ENCODE measurements at places on chromosomes 12 and 14.
A peak's percentile ranks its signal among the peaks of the same experiment; 100 is the strongest.

- DNase-seq: no peak
Measured at GRCh38 chr14:24416254-24416931, 13.1 kb downstream of the CBLN3 start.

DNA sequence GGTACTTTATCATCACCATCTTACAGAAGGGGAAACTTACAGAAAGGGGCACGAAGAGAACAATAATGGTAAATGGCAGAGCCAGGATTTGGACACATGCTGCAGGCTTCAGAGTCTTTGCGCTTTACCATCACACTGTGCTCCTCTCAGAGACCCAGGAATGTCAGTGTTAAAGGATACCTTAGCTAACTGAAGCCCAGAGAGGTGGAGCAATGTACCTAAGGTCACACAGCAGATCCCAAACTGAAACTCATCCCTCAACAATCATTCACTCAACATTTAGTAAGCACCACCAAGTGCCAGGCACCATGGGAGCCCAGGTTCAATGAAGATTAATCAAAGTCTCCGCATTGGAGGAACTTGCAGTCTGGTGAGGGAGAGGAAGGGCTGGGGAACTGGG lies 8.0 kb upstream of the KRT78 start:
- no peak for DNase-seq

- DNase-seq: no peak
Measured at GRCh38 chr14:45916340-45916953, 663.4 kb upstream of the MIS18BP1 start.

GRCh38 chr12:484096-484495 lies 24.4 kb downstream of the B4GALNT3 start:
- DNase-seq: no peak

GRCh38 chr12:74259199-74259598 lies 278.4 kb upstream of the ATXN7L3B start:
- no peak for DNase-seq

DNA sequence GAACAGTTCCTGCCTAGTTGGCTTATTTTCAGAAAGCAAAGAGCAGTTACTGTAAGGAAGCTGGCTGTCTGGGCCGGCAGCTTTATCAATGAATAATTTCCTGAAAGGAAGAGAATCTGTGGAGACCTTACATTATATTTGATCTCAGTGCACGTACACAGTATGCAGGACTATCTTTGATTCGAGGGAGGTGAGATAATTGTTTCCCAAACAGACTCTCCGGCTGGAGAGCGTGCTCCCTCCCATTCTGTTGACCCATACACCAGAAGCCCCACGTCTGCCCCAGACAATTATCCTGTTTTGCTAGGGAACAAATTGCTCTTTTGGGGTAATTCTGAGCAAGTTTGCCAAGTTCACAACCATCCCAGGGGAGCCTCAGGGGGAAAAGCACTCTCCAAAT lies 1115.0 kb downstream of the VRK1 start:
- no peak for DNase-seq

DNA sequence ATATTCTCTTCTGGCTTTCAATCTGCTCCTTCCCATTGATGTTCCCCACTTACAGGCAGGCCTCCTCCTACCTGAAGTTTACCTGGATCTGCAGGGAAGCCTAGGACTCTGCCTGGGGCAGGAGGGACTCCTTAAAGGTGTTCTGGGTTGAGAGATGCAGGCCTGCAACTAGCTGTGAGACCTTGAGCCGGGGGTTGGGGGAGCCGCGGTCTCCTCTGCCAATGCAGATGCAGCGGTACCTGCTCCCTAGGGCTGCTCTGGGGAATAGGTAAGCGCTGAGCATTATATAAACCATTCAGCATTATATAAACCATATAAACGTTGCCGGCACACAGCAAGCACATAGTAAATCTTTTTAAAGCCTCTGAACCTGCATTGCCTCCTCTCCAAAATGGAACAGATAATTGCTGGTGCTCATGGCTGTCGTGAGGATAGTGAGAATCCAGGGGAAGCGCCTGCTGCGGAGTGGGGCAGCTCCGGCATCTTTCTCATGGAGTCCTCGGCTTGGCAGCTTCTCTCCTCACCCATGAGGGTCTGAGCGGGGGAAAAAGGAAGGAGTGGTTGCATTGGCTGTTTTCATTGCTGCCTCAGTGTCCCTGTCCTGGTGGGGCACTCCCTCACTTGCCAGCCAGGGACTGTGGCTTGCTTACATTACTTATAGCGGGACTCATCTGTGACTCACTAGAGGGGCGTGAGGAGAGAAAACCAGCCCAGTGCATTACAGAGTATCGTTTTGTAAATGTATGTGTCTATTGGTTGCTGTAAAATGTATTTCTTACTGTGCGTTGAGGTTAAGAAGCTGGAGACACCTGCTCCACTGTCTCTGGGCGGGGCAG lies 12.5 kb upstream of the KRT80 start:
- peak; percentile 82 for DNase-seq

- peak; percentile 71 for DNase-seq
Measured at GRCh38 chr12:5123921-5124320, 80.2 kb downstream of the KCNA5 start.

DNA sequence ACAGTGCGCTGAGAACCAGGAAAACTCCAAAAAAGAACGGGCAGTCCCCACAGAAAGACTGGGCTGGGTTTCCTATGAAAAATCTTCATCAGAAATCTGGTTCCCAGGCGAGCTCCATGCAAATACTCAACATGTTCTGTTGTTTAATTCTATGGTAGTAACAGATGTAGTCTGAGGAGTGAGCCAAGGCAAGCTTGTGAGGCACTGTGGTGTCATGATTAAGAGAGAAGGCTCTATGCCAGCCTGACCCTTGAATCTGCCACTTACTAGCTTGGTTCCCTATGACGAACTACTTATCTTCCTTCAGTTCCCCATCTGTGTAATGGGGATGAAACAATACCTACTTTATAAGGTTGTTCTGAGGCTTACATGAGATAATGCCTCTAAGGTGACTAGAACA lies 10.7 kb downstream of the POMT2 start:
- no peak for DNase-seq

DNA sequence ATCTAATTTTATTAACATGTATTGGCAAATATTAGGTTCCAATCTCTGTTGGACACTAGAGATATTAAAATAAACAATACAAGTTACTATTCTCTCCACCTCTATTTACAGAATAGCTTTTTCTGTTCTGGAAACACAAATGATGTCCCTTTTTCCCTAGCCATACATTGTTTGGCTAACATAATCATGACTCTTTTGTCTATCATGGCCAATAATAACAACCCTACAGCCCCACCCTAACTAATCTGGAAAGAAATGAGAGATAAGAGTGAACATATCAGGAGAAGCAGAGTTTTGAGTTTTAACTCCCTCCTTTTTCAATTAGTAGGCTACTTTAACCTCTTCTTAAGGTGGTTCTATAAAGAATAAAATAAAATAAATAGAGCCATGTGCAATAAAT lies 40.2 kb downstream of the RASSF9 start:
- DNase-seq: no peak

GRCh38 chr14:71508901-71509300 lies 423.3 kb upstream of the RGS6 start:
- no peak for DNase-seq

DNA sequence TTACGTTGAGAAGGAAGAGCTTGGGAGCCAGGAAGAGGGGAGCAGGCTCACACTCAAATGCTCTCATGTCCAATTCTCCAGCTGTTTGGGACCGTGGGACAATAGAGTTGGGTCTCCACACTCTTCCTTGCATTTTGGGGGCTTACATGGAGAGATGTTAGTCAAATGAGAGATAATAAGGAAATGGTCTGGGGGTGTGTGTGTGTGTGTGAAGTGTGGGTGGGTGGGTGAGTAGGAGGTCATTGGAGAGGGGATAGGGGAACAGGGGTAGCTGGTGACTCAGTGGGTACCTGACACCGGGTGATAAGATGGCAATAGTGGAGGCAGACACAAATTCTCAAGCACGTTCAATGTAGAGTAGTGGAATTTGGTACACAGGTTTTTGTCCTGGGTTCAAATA lies 68.0 kb downstream of the B4GALNT3 start:
- DNase-seq: no peak

GRCh38 chr14:68103853-68104252 lies 284.3 kb downstream of the RAD51B start:
- DNase-seq: no peak

- no peak for DNase-seq
Measured at GRCh38 chr12:96886998-96887677, 19.9 kb upstream of the NEDD1 start.

- no peak for DNase-seq
Measured at GRCh38 chr12:85949253-85949652, 75.2 kb downstream of the NTS start.

DNA sequence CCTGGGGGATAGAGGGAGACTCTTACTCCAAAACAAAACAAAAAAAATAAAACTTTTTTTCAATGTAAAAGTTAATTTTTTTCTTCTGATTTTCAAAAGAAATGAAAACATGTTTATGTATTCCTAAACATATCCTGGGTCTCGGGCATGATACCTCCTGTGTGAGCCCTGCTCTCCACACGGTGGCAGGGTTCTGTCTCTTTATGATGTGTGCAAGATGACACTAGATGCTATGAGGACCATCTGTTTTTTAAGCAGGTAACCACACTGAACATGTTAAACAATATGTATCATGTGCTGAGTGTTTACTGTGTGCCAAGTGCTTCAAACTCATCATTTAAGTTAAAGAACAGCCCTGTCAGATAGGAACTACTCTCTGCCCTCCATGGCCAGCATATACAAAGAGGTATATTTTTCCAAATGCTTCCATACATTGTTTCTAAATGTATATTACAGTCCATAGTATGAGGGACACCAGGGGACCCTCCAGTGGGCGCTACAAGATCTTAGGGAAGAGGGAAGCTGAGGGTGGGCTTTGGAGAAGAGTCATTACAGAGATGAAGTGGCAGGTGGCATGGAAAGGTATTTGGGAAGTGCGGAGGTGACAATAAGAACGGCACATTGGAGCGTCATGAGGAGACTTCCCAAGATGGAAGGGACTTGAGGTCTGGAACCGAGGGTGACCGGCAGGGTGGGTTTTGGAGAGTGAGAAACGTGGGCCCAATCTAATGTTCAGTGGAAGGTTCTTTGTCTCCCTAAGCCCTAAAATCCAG lies 28.5 kb downstream of the FOS start:
- no peak for DNase-seq

- no peak for DNase-seq
Measured at GRCh38 chr12:120076651-120077050, 39.9 kb downstream of the RAB35 start.

DNA sequence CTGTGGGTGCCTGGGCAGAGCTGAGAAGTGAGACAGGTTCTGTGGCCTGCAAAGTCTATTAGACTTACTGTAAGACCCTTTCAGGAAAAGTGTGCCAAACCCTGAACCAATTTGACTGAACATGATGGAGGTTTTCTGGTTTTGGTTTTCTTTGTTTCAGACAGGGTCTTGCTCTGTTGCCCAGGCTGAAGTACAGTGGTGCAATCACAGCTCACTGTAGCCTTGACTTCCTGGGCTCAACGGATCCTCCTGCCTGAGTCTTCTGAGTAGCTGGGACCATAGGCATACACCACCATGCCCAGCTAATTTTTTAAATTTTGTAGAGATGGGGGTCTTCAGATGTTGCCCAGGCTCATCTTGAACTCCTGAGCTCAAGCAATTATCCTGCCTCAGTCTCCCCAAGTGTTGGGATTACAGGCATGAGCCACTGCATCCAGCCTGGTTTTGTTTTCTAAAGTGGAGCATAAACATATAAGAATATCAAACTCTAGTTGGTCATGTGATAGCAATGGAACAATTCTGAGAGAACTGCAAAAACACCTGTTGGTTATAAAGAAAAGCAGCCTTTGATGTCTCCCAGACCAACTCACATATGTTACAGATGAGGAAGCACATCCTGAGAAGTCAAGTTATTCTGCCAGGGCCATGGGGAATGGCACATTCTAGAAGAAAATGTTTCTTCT lies 166.9 kb downstream of the FOXN3 start:
- no peak for DNase-seq

- no peak for DNase-seq
Measured at GRCh38 chr12:58026897-58027891, 85.8 kb downstream of the ATP23 start.

- no peak for DNase-seq
Measured at GRCh38 chr12:51938726-51939125, 12.8 kb upstream of the ACVR1B start.

GRCh38 chr12:7782055-7782454 lies 7.1 kb upstream of the NANOG start:
- DNase-seq: no peak

- DNase-seq: no peak
Measured at GRCh38 chr14:69335371-69335771, 62.7 kb downstream of the ERH start.

- no peak for DNase-seq
Measured at GRCh38 chr12:120662879-120663278, 22.5 kb downstream of the CABP1 start.

DNA sequence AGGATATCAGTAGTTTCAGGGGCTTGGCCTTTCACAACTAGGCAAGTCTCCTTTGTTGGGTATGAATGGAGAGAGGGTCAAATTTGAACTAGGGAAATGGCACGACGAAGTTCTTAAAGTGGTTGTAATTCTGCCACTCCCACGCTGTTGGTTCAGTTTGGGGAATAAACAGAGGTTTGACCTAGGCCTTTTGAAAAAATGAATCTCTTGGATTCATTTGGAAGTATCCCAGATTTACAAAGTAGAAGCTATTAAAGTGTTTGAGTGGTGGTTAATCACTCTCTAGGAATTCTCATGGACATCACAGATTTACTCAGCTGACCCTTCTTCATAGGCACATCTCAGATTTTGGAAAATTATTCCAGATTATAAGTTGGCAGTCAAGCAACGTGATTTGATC lies 14.8 kb downstream of the BATF start:
- no peak for DNase-seq

- DNase-seq: no peak
Measured at GRCh38 chr12:118315821-118316220, 56.9 kb downstream of the TAOK3 start.

DNA sequence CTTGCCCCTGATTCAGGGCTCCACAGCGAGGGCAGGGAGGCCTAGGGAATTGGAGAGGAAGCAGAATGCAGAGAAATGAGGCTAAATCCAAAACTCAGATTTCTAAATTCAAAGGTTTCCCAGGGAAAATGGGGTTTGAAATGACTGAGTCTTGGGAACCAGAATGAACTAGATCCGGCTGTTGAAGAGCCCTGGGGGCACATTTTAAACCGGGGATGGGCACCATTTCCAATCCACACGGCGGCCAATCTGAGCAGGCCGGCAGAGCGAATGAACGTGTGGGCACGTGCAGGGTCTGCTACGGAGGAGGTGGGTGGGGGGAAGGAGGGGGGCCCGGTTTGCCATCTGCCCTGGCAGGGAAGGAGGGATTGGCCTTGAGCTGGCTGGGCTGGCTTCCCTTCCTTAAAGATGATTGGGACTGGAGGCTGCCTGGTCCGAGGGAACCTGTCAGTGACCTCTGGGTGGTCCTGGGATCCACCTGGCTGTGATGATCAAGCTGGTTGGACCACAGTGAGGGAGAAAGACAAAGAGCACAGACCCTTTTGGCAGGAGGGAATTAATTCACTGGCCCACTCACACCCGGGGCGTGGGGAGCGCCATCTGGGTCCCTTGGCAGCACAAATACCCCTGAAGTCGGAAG lies 161.0 kb downstream of the RBM19 start:
- DNase-seq: no peak

- peak; percentile 78 for DNase-seq
Measured at GRCh38 chr12:53452159-53453077, 516 bp downstream of the PCBP2 start.

GRCh38 chr12:94150240-94151121 lies 2.1 kb downstream of the PLXNC1 start:
- no peak for DNase-seq

GRCh38 chr14:100688598-100689461 lies 37.9 kb upstream of the DLK1 start:
- peak; percentile 51 for DNase-seq

GRCh38 chr14:92460916-92461579 lies 52.5 kb upstream of the RIN3 start:
- peak; percentile 57 for DNase-seq

GRCh38 chr12:57236925-57237595 lies 7.5 kb downstream of the SHMT2 start:
- DNase-seq: no peak

All from A172 (cell line).